ENCODE measurements at places on chromosomes 12 and 14.

- no peak for DNase-seq
Observed at GRCh38 chr12:91663310-91663709, 480.7 kb upstream of the DCN start.

DNA sequence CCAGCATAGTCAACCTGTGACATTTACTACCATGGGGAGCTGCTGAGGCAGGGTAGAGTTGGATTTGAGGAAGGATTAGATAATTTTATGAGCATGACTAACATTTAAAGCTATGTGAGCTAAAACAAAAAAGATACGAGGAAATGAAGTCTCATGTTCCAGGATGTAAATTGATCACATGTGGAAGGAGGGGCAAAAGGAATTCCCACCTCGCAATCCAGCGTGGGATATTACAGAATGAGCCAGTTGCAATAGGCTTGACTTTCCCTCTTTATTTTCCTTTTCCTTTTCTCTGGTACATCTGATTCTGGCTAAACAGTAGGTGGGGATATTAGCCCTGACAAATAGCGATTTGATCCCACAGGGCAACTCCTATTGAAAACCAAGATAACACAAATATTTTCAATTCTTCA is 214.9 kb upstream of the HMGA2 start:
- no peak for DNase-seq

- no peak for DNase-seq
Observed at GRCh38 chr12:24909667-24910066, 39.2 kb downstream of the BCAT1 start.

- DNase-seq, result no peak
Observed at GRCh38 chr12:11732715-11733114, 83.2 kb downstream of the ETV6 start.

- no peak for DNase-seq
Observed at GRCh38 chr12:93667672-93668071, 9.5 kb upstream of the CRADD start.

DNA sequence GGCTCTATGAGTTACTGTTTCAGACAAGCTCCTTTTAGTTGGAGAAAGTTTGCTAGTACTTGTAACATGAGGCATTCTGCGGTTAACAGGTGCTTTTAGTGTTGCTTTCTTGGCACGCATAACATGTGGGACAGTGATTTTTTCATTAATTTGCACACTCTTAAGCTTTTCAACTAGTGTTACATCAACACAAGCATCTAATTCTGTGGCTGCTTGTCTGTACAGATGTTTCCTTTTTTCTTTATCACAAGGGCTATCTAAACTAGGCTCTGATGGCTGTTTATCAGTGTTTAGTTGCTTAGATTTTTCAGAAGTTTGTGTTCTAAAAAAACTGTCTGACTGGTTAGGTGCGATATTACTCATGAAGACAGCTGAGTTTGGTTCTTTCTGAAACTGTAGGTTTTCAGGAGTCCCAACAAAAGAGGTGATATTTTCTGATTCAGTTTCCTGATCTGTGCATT is 120.1 kb downstream of the RALGAPA1 start:
- DNase-seq, result peak; percentile 52

DNA sequence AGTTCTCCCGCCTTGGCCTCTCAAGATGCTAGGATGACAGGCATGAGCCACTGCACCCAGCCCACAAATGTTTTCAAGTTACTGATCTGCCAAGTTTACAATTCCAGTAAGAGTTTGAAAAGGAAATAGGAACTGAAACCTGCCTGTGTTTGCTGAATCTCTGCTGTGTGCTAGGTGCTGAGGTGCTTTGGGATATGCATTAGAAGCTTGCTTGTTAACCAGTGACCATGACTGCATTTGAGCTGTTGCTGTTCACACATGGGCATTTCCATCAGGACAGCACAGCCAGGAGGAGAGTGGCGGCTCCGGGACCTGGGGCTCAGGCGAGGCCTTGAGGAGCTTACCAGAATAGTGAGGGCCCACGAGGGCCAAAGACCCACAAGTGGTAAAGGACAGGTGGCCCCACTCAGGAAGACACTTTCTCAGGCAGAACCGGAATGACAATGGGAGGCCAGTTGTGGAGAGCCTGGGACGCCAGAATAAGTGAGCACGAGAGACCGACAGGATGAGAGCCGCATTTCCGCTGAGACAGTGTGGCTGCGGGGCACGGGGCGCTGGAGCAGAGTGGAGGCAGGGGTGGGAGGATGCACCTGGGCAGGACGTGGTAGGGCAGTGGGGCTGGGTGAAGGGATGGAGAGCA is 54.5 kb upstream of the MMP17 start:
- DNase-seq, result no peak

GRCh38 chr14:23146351-23146910 is 27.4 kb upstream of the CEBPE start:
- DNase-seq, result peak; percentile 28

DNA sequence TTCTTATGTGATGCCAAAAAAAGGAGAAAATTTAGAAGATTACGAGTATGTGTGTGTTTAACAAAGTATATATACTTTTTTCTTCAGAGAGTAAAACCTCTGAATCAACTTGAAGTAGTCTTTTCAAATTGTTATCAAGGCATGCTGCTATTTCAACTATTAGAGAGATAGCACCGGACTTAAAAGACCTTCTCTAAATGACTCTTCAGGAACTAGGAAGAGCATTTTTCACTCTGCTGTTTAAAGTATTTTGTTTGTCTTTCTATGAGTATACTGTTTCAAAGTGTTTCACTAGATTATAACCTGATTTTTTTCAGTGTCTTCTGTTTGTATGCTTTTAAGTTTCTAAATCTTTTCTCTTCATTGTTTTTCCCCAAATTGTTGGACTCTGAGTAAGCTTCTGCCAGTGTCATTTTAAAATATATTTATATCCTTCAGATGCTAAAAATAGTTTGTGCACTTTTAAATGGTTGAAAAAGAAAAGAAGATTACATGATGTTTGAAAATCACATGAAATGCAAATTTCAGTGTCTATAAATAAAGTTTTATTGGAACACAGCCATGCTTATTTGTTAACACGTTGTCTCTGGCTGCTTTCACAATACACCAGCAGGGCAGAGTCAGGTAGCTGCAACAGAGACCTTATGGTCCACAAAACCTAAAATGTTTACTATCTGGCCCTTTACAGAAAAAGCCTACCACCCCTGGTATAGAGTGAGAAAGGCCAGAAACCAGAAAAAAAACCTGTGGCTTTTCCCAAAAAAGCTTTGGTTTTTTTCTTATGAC is 21.3 kb downstream of the CRADD start:
- no peak for DNase-seq

DNA sequence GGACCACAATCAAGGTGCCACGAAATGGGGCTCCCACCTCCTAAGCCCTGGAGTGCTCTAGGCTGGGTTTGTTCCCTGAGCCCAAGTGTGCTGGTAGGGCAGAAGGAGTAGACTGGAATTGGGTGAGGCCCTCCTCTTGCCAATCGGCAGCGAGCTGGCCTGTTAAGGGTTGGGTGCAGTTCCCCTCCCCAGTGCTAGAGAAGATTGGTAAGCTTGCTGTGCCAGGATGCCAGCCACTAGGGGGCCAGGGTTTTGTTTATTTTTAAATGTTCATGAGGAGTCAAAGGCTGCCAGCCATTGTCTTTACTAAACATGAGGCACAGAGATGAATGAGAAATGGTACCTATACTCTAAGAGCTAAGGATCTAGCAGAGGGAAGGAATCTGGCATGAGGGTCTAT is 79.7 kb downstream of the SPTB start:
- DNase-seq, result peak; percentile 69

- peak; percentile 85 for DNase-seq
Observed at GRCh38 chr14:70257526-70257925, 68.8 kb upstream of the SLC8A3 start.

DNA sequence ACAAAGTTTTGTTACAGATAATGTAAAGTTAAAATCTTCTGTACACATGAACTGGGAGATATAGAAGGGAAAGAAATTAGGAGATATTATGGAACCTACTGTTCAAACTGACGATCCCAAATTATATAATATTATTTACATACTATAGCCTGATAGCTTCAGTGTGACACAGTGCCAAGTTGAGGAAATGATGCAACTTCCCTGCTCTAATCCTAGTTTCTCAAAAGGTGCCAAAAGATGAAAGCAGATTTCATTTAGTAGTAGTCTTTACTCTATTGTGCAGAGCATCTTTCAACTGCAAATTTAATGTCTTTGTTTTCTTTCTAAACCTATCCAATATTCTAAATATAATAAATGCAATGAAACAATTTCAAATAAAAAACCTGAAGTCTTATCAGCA is 46.9 kb downstream of the COCH start:
- DNase-seq, result peak; percentile 24

GRCh38 chr12:116609319-116610114 is 50.3 kb downstream of the MAP1LC3B2 start:
- peak; percentile 76 for DNase-seq
